Midbrain (tissue), 1 donor: ENCODE measurements at places on chromosomes 2 and 18.

DNA sequence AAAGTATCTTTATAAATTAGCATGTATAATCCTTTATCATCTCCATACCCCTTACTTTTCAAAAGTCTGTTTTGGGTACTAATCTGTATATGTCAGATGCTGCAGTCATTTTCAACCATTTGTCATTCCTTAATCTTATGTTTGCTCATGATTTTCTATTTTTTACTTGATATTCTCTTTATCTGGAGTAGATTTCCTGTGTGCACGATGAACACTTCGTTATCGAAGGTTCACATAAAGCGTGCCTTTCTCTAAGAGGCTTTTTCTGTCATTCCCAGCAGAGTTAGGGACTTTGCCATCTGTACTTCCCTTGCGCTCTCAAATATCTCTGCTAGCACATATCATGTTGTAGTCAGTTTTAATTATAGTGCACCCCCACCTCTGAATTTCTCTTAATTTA is 123.2 kb downstream of the BIRC6 start:
- DNase-seq: no peak

- DNase-seq: no peak
Observed at GRCh38 chr2:128315122-128315828, 3.4 kb downstream of the HS6ST1 start.

GRCh38 chr2:144937910-144938709 is 418.2 kb upstream of the ZEB2 start:
- peak; percentile 36 for DNase-seq

DNA sequence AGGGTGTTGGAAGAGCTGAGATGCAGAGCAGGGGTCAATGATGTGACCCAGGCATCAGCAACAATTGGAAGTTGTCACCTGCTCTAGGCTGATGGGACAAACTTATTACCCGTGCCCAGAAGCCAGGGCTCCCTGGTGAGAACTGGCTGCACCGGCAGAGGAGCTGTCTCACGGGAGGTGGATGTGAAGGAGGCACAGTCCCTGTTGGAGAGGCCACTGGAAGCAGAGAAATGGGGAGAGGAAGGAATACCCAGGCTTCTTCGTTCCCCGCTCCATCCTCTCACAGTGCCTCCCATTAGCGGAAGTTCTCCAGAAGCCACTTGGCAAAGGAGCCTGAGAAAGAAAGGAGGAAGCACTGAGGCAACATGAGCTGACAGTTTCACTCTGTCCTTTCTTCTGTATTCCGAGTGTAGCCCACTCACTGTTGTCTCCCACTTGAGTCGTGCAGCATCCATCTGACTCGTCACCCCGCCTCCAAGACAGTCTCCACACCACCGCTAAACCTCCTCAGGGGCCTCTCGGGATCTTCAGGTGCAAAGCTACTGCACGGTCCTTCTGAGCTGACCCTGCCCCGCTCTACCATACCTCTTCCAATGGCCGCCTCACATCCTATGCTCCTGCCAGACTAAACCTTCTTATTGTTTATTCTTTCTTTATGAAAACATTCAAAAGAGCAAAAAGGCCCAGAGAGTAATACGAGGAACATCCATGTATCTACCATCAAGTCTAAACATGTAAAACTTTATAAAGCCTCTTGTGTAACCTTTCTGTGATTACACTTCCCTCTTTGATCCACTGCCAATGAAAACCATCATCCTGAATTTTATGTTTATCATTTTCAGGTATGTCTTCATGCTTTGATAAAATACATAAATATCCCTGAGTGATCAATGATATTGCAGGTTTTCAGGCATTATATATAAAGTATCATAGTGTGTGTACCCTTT is 19.1 kb upstream of the AFTPH start:
- no peak for DNase-seq

DNA sequence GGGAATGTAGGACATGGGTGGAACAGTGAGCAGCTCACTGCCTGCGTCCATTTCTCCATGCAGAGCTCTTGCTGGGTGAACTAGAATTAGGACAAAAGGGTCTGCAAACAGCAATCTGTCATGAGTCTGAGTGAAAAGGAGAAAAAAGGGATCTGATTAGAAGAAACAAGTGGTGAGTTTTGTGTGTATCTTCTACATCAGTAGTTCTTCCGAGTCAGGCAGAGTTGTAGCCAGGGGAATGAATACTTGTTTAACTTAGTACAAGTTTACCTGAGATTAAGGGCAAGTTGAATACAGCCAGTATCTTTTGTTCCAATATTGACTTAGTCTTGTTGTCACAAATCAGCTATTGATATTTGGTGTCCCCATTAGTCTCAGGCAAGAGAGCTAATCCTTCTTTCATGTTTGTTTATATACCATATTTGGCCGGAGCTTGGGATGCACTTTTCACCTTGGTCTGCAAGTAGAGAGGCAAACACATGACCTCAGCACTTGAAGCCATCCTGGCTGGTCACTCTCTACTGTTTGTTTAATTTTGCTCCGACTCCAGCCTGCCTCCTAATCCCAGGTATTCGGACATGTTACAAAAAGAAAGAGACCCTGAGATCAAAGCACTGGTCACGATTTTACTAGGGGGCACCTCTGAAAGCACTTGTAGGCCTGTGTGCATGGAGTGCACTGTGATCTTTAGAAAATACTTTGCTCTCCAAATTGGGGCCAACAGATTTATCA is 211.0 kb upstream of the NT5C1B start:
- DNase-seq: no peak

DNA sequence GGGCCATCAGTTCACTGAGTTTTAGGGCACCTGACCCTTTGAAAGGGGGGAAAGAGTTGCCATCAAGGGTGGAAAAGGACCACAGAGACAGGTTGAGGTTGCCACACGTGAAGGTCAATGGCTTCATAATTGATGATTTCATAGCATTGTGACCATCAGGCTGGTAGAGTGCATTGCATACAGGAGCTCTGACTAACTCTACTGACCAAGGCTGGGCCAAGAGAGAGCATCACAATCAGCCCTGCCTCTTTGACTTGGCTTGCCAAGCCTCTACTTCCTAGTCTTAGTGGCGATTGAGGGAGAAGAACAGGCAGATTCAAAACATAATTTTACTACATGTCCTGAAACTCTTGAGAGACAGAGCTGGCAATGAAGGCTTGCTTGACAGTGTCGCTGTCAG is 5.8 kb upstream of the TNP1 start:
- DNase-seq: no peak
